AG04450 (cell line): ENCODE measurements at places on chromosomes 7 and 10. TPM values are rescaled to one million over a fixed set of nuclear protein-coding genes. Genes with fewer than 3 reads are reported as not detected.

Gene CALML3
- polyA plus RNA-seq = not detected in 2 replicates

Gene LYZL1
- polyA plus RNA-seq = not detected in 2 replicates

Gene C10orf53
- polyA plus RNA-seq = not detected in 2 replicates

Gene HOXA6
- 1.2 and 1.3 TPM in 2 replicates for polyA plus RNA-seq

Gene ATP5MK
- polyA plus RNA-seq = 258 and 407 TPM in 2 replicates

Gene BEND7
- polyA plus RNA-seq = 2.1 TPM in 2 replicates

Gene GNB2
- polyA plus RNA-seq = 68.4 and 114 TPM in 2 replicates

Gene PRSS2
- polyA plus RNA-seq = not detected in 2 replicates

Gene NUDT13
- 1.4 TPM in 2 replicates for polyA plus RNA-seq

Gene SPDYE1
- not detected in 2 replicates for polyA plus RNA-seq

Gene POLR1F
- polyA plus RNA-seq = 14.8 and 23.6 TPM in 2 replicates

Gene SDK1
- 2.2 and 3.3 TPM in 2 replicates for polyA plus RNA-seq

Gene ADRA2A
- polyA plus RNA-seq = not detected in 2 replicates

Gene CYP3A7
- polyA plus RNA-seq = 0.17 and 0.36 TPM in 2 replicates

Gene RET
- polyA plus RNA-seq = 0.06 and 0.17 TPM in 2 replicates

Gene GHRHR
- polyA plus RNA-seq = not detected in 2 replicates

Gene MAT1A
- polyA plus RNA-seq = not detected in 2 replicates

Gene NKX1-2
- polyA plus RNA-seq = not detected in 2 replicates

Gene MUC3A
- polyA plus RNA-seq = not detected in 2 replicates

Gene VGF
- 0.16 and 0.38 TPM in 2 replicates for polyA plus RNA-seq

Gene PNLIPRP3
- polyA plus RNA-seq = not detected in 2 replicates

Gene HOXA7
- polyA plus RNA-seq = 5.1 and 5.3 TPM in 2 replicates

Gene PON1
- polyA plus RNA-seq = not detected in 2 replicates

Gene CHST15
- 3.2 and 4.1 TPM in 2 replicates for polyA plus RNA-seq

Gene C10orf88
- polyA plus RNA-seq = 7.5 and 8.6 TPM in 2 replicates

Gene HGF
- polyA plus RNA-seq = 105 and 129 TPM in 2 replicates

Gene PLEKHS1
- polyA plus RNA-seq = not detected in 2 replicates

Gene GRM8
- polyA plus RNA-seq = not detected in 2 replicates

Gene NUPR2
- not detected in 2 replicates for polyA plus RNA-seq

Gene HABP2
- polyA plus RNA-seq = not detected in 2 replicates

Gene GIMAP7
- not detected in 2 replicates for polyA plus RNA-seq

Gene VPS37D
- 1.8 and 3.7 TPM in 2 replicates for polyA plus RNA-seq

Gene RAB19
- polyA plus RNA-seq = not detected in 2 replicates

Gene LIPF
- not detected in 2 replicates for polyA plus RNA-seq
